Panc1 (cell line): ENCODE measurements at places on chromosomes 1 and 21. TPM values are rescaled to one million over a fixed set of nuclear protein-coding genes. Genes with fewer than 3 reads are reported as not detected.

The OLFML2B gene
- 1.5 TPM for total RNA-seq

The NBPF3 gene
- total RNA-seq: 15.9 TPM

The RAB3B gene
- total RNA-seq: 1.2 TPM

The MUL1 gene
- 39.4 TPM for total RNA-seq

The HSPB7 gene
- 0.10 TPM for total RNA-seq

The GNAT2 gene
- total RNA-seq: 0.44 TPM

The DDR2 gene
- 1.9 TPM for total RNA-seq

The IL23R gene
- total RNA-seq: not detected

The TMEM82 gene
- not detected for total RNA-seq

The NKAIN1 gene
- 1.7 TPM for total RNA-seq

The FMO1 gene
- total RNA-seq: not detected

The NFIA gene
- 20.9 TPM for total RNA-seq

The S100A5 gene
- total RNA-seq: 0.72 TPM

The HENMT1 gene
- total RNA-seq: 23.0 TPM

The TDRD5 gene
- 2.4 TPM for total RNA-seq

The CHRNB2 gene
- 0.21 TPM for total RNA-seq

The TRNP1 gene
- 81.2 TPM for total RNA-seq

The CNR2 gene
- total RNA-seq: not detected

The HIVEP3 gene
- total RNA-seq: 6.0 TPM

The TARBP1 gene
- total RNA-seq: 45.0 TPM

The FCRL4 gene
- total RNA-seq: not detected
